Activated CD4-positive, alpha-beta T cell treated with anti-CD3 and anti-CD28 coated beads, Interleukin-10, Interleukin-2, amounts not matched to agents 100 ng/mL and 50 ng/mL, durations not matched to agents 16 hours and 8 hours (primary cell): ENCODE measurements at places on chromosomes 2 and 18.

DNA sequence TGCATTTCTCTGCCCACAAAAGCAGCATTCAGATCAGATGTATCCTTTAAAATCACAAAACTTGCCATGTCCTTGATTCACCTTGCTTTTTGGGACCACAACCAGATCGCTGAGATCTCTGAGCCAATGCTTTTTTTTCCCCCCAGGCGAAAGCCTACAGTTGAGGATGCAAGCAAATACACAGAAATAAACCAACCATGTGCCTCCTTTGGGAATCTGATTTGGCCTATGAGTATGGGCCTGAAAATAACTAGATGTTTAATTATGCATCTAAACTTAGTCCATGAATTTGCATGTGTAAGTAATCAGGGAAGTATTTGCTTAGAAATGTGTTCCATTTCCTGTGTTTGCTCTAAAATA lies 49.7 kb upstream of the CDC42EP3 start:
- no peak for DNase-seq

DNA sequence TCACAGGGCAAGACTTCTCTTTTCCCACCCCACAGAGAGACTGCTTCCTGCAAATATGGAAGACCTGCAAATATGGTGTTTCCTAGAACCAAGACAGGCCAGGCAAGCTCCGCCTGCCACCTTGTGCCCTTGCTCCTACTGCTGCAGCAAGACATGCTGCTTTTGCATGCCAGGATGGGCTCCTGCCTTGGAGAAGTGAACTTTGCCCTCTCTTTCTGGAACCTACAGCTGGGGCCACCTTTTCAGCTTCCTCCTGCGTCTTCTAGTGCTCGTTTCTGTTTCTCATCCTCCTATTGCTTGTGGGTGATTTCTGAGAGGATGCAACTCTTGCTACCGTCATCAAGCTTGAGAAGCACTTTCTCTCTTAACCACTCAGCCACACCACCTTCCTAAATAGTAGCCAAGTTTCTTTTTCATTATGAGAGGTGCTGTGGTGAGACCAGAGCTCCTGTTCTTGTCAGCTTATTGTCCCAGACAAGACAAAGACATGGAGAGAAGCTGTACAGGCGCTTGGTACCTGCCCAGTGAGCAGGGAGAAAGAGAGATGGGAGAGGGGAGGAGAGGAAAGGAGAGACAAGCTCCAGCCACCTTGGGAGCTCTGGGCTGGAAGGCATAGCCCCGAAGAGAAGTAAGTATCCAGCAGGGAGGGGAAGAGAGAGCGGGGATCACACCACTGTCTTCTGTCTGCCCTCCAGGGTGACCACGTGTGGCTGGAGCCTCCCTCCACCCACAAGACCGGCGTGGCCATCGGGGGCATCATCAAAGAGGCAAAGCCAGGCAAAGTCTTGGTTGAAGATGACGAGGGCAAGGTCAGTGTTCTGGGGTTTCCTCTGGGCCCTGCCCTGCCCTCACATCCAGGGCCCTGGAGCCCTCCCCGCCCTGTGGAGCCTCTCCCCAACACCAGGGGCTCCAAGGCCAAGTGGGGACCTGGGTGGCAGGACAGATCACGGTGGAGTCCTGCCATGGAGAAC lies 28.3 kb downstream of the MYO7B start:
- peak; percentile 89 for DNase-seq

GRCh38 chr18:49024804-49025421 lies 74.1 kb upstream of the SMAD7 start:
- no peak for DNase-seq

DNA sequence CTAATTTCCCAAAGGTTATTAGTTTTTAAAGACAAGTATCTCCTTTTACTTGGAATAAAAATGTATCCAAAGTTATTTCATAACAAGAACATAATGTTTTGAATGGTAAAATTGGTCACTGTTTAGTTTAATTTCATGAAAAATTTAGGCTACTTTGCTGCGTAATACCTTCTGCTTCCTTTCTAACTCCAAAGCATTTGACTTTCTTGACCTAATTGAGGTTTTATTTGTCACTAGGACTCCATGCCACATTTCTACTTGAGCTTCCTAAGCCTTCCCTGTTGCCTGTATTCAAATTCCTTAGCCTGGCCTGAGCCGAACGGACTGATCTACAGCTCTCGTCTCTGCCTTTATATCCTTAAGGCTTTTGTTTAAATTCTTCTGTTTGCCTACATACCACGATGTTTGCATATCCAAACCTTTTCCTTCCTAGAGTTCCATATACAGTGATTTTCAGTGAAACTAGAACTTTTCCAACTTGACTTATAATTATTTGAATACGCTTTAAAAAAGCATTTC lies 25.1 kb downstream of the ARMC9 start:
- no peak for DNase-seq

DNA sequence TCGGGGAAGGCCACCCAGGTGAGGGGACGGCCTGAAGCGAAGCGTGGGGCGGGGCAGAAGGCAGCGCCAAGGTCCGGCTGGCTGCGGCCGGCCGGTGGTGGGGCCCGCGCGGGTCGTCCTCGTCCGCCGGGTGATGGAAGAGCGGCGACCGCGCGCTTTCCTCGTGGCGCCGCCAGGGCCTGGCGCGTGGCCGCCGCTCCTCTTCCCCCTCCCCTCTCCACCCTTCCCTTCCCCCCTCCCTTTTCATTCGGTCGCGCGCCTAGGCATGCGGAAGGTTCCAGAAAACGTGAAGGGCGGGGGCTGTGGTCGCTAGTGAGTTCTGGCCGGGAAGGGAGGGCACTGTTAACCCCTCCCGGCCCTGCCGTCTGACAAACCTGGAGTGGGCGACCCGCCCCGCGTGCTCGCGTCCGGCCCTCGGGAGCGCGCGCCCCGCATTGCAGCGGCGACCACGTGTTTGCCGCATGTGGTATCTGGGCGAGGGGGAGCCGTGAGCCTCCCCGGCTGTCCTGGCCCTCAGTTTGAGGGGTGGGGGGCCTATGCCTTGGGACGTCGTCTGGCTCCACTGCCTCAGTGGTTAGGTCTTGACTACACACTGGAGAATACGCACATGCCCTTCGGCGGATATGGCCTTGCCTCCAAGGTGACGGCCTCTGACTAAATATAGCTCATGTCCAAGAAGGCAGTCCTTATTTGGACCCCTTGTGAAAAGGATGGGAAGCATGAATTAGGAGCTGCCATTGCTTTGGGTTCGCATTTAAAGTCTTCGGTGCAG lies 579 bp downstream of the MAT2A start:
- DNase-seq = peak; percentile 84

DNA sequence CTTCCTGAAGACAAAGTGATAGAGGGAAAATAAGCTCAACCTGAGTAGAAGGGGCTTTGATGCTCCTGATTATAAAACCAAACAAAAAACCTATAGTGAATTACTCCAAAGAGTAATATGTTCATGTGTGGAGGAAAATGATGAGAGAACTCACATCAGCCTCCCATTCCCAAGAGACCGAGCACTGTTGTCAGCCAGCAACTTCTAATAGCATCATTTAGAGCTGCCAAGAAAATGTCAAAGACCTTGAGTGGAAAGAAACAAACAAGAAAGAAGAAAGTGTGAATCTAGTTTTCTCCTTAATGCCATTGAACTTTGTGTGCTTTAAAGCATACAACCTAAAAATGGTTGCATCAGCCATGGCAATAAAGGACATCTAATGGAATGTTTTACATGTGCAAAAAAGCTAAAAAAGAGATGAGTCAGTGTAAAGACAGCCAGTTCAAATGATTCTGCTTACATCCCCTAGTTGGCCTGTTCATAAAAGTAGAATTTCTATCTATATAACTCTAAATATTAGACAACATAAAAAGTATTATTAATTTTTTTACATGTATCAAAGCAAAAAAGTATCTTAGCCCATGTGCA lies 1066.2 kb downstream of the TDRD15 start:
- no peak for DNase-seq

DNA sequence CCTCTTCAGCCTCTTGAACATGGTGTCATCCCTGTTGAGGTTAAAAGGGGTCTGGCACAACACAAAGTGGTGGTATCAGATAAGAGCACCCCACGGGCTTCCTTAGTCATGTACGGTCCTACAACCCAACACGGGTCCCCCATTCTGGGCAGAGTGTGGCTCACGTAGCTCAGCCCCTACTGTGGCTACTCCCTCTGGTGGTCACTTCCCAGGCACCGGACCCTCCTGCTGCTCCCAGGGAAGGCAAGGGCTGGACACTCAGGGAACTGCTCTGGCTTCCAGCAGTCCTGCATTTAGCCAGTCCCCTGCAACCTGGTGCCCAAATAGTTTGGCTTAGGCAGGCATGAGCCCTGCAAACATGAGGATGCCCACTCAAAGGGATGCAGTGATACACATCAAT lies 58.6 kb downstream of the GALNT14 start:
- DNase-seq = no peak

DNA sequence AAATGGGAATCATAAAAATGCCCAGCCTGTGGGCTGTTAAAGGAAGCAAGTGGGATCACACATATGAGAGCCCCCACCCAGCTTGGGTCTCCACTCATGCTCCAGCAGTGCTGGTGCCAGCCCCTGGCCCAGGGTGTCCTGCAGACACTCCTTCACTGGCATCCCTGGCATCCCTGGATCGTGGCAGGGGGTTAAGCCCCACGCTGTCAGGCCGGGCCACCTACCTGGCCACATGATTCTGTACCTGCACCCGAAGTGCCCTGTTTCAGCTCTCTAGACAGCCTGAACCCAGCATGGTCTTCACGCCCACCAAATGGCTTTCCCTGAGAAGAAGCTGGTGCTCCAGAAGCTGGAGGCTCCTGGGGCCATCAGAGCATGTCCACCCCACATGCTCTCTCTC lies 137.4 kb downstream of the INHBB start:
- DNase-seq = no peak

- DNase-seq = no peak
Observed at GRCh38 chr2:147846412-147847081, 1.7 kb downstream of the ACVR2A start.

GRCh38 chr2:64929333-64929732 lies 59.9 kb upstream of the SLC1A4 start:
- DNase-seq = no peak

- DNase-seq = peak; percentile 27
Observed at GRCh38 chr2:68487773-68488355, 20.5 kb downstream of the APLF start.

- DNase-seq = peak; percentile 50
Observed at GRCh38 chr2:231781798-231782726, 980 bp upstream of the PDE6D start.

- no peak for DNase-seq
Observed at GRCh38 chr2:42925742-42926433, 133.5 kb upstream of the HAAO start.

- peak; percentile 84 for DNase-seq
Observed at GRCh38 chr2:73268830-73269685, 15.2 kb downstream of the FBXO41 start.

- DNase-seq = no peak
Observed at GRCh38 chr18:63302636-63303405, 16.7 kb downstream of the BCL2 start.

GRCh38 chr2:62042944-62043343 lies 137.5 kb downstream of the COMMD1 start:
- DNase-seq = no peak

DNA sequence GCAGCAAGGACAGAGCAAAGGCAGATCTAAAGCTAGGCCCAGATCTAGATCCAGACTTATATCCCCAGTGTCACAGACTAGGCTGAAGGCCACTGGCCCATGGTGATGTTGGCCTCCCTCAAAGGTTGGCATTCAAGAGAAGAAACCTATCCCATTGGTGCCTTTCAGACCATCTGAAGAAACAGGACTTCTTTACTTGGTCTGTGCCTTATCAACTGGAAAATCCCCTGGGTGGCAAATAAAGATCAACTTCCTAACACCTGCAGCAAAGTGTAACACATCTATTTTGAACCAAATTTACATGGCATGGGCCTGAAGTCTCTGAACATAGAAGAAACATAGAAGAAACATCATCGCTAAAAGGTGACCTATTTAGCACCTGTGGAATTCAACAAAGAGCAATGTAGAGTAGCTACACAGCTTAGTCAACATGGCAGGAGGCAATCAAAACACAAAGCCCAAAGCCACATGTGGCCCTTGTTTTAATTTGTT lies 35.8 kb downstream of the METTL4 start:
- DNase-seq = no peak

- no peak for DNase-seq
Observed at GRCh38 chr2:157839822-157840221, 36.3 kb downstream of the ACVR1 start.

- DNase-seq = no peak
Observed at GRCh38 chr2:228846161-228846560, 424.9 kb downstream of the PID1 start.

DNA sequence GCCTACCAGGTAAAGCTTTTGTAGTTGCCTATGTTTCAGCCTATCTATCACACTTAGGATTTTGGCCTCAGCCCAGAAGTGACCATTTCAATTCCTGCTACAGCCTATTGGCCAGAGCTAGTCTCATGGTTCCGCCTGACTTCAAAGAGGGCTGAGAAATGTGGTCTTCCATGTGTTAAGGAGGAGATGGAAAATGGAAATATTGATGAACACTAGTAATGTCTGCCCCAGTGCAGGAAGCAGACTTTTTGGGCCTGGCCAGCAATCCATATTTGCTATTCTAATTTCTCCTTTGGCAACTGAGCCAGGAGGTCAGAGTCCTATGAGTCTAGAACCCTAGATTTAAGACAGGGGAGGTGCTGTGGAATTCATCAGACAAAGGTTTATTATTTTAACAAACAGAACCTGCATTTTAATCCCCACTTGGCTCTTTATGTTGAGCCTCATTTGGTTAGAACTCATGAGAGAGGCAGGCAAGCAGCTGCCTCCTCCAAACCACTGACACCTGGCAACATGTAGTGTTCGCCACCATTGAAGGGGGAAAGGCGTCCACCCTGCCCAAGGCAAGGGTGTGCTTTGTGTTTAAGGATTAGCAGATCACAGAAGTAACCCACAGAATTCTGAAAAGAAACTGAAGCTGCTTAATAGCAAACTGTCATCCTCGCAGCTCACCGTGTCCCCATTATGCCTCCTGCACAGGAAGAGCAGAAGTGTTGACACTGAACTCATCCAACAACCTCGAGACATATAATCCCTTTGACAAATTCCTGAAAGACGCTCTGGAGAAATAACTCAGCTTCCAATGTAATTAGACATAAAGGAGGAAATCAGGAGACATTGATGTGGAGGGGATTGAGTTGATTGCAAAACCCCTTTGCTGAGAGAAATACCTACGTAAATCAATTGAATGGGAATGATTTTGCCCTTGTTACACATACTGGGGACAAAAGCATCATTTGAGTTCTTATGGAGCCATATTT lies 47.7 kb upstream of the SCG2 start:
- no peak for DNase-seq

GRCh38 chr2:150469706-150470274 lies 17.7 kb downstream of the RND3 start:
- no peak for DNase-seq

DNA sequence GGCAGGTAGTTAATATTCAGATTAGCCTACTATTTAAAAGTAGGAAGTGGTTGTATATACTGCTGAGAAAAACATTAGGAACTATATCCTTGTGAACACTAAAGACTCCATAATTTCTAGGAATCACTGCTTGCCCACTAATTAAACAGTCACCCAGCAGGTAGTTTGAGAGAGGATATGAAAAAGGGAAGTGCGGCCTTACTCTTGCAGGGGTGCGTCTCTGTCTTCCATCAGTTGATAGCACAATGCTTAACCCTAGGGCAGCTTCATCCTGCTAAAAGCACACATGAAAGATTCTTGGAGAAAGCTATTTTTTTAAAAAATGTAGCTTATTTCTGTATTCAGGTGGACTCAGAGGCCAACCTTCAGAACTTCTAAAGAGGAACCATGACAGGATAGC lies 53.1 kb upstream of the ATP5MC3 start:
- no peak for DNase-seq

- DNase-seq = no peak
Observed at GRCh38 chr2:26144031-26144430, 28.9 kb upstream of the GAREM2 start.

- DNase-seq = no peak
Observed at GRCh38 chr2:103222969-103223368, 461.1 kb downstream of the TMEM182 start.

- no peak for DNase-seq
Observed at GRCh38 chr2:172079838-172080640, 5.3 kb upstream of the DLX1 start.
